ENCODE measurements at places on chromosomes 4 and X. TPM values are rescaled to one million over a fixed set of nuclear protein-coding genes. Genes with fewer than 3 reads are reported as not detected.

DNA sequence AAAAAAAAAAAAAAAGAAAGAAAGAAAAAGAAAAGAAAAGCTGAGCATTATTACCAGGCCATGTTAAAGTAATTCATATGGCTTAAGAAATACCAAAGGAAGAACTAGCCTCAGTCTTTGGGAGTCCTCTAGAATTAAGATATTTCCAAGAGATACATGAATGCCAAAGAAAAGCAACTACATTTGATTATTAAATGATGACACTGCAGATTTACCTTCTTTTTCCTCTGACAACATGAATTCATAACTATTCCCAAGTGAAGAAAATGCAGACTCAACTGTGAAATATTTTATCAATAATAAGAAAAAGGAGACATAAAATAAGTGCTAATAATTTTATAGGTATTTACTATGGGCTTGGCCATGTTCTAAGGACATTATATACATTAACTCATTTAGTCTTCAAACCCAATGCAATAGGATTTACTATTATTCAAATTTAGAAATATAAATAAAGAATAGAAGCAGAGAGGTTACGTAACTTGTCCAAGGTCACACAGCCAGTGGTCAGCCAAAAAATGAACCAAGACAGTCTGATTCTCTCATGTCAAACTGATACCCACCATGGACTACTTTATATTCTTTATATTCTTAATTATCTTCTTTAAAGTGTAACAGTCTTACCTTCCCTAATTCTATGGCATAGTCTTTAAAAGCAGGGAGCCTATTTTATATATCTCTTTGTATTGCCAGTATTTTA lies 6.9 kb downstream of the SH3D19 start:
- no peak for DNase-seq
- no peaks in the 10 kb centered on the region for H3K4me1 ChIP-seq
- H3K4me3 ChIP-seq, result no peak overlapping the region

DNA sequence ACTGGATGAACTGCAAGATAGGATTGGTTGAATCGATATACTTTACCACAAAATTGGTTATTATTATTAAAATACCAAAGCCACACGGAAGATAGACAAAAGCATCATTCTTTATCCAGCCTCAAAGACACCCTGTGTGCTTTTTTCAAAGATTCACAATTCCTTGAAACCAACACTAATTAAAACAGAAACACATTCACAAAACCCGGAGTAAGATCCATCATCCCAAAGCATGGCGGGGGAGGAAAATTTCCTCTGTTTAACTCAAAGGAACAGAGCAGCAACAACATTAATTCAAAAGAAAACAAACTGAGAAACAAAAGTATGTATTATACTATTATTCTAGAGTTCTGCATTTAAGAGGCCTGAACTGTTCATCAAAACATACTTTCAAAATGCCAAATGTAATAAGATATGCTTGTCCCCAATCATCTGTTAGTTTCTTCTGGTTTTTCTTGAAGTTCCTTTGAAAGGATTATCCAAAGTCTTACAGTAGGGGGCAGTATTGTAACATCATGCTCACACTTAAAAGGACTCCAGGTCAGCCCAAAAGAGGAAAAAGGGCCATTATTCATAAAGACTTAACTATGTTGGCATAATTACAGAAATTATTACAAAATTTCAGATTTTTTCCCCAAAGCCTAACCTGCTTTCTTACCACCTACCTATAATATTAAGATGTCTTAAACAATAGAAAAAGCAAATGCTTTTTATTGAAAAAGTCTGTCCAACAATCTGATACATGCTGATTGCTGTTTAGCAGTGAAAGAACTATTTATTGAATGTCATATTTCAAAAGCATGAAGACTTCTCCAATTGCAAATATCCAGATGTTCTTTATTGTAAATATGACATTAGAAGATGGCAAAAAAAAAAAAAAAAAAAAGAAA lies 168.7 kb downstream of the SCFD2 start:
- no peaks in the 10 kb centered on the region for H3K4me1 ChIP-seq
- H3K4me3 ChIP-seq, result no peak overlapping the region
- peak; percentile 14 for DNase-seq
- H3K27me3 ChIP-seq, result no peaks in the 10 kb centered on the region
- no peaks in the 10 kb centered on the region for H3K36me3 ChIP-seq
- H3K27ac ChIP-seq, result no peak overlapping the region

DNA sequence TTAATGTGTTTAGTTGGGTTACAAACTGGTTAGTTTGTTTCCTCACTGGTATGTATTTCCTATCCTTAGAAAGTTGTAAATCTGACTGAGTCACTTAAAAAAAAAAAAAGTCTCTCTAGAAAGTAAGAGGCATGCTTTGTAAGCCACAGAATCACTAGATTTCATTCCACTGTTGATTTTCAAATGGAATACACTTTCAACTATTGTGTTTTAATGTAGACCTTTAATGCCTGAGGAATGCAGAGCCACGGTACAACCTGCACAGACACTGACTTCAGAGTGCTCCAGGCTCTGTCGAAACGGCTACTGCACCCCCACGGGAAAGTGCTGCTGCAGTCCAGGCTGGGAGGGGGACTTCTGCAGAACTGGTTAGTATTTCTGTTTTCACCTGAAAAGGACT lies 88.6 kb downstream of the HHIP start:
- no peak for DNase-seq
- no peaks in the 10 kb centered on the region for H3K4me1 ChIP-seq
- no peak overlapping the region for H3K4me3 ChIP-seq
- no peaks in the 10 kb centered on the region for H3K36me3 ChIP-seq
- H3K27ac ChIP-seq, result no peak overlapping the region

DNA sequence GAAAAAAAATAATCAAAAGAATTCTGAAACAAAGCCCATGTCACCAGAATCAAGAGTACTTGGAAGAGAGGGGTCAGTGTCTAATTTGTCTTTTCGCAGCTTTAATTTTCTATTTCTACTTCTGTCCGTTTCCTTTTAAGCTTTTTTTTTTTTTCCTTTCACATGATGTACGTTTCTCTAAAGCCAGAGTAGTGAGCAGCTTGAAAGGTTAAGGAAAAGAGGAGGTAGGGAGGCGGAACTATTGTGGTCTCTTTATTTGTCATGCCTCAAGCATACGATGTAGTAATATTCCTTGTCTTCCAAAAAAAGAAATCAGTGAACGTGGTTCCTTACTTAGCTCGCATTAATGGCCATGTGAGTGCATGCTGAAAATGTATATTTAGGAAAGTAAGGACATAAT lies 311.5 kb downstream of the TENM3 start:
- H3K36me3 ChIP-seq, result no peaks in the 10 kb centered on the region
- no peak for DNase-seq
- H3K4me1 ChIP-seq, result no peaks in the 10 kb centered on the region
- no peaks in the 10 kb centered on the region for H3K27me3 ChIP-seq

DNA sequence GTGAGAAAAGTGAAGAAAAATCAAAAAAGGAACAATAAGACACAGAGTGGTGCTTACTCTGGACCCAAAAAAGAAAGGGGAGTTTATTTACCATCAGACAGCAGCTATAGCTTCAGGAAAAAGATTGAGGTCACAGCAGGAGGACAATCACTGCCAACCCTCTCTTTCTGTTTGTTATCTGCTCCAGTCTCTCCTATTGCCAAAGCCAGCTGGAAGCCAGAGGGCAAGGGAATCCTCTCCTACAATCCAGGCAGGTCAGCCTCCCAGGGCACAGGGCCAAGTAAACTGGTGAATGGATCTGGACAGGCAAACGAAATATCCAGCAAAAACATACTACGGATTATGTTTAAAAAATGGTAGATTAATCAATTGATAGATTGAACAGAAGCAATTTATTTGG lies 306.9 kb upstream of the SLIT2 start:
- H3K27ac ChIP-seq, result no peak overlapping the region
- no peaks in the 10 kb centered on the region for H3K4me1 ChIP-seq
- no peak for DNase-seq
- no peak overlapping the region for H3K4me3 ChIP-seq
- no peaks in the 10 kb centered on the region for H3K27me3 ChIP-seq
- no peaks in the 10 kb centered on the region for H3K36me3 ChIP-seq

DNA sequence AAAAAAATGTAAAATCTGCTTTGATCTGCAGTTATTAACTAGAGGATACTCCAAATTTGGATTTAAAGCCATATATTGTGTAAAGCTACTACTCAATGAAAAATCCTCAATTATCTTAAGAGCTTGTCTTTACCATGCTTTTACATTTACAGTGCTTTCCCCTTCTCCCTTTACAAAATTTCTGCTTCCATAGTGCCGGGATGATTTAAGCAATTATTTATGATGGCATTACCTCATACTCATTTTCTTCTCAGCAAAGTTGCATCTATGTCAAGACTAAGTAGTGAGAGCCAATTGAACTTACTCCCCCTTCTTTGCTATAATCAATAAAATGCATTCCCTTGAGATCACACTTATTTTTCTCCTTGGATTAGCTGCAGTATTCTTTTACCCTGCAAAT lies 505.4 kb upstream of the AGA start:
- DNase-seq, result no peak
- no peaks in the 10 kb centered on the region for H3K36me3 ChIP-seq
- H3K27ac ChIP-seq, result no peak overlapping the region
- no peaks in the 10 kb centered on the region for H3K27me3 ChIP-seq
- no peaks in the 10 kb centered on the region for H3K4me1 ChIP-seq

DNA sequence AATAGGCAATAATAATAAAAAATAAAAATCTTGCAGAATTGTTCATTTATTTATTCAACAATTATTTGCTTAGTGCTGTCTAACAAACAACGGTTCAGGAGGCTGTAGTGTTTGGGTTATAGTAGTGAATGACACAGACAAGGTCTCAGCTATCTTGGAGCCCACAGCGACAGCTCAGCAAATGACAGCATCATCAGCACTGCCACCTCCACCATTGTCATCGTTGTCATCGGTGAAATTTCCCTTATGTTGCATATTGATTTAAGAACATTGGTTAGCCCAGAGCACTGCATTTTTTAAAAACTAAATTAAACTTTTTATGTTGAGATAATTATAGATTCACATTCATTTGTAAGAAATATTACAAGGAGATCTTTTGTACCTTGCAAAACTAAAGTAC lies 79.9 kb downstream of the TRAPPC11 start:
- no peaks in the 10 kb centered on the region for H3K27me3 ChIP-seq
- no peak for DNase-seq
- no peaks in the 10 kb centered on the region for H3K4me1 ChIP-seq
- no peaks in the 10 kb centered on the region for H3K36me3 ChIP-seq
- H3K27ac ChIP-seq, result no peak overlapping the region

DNA sequence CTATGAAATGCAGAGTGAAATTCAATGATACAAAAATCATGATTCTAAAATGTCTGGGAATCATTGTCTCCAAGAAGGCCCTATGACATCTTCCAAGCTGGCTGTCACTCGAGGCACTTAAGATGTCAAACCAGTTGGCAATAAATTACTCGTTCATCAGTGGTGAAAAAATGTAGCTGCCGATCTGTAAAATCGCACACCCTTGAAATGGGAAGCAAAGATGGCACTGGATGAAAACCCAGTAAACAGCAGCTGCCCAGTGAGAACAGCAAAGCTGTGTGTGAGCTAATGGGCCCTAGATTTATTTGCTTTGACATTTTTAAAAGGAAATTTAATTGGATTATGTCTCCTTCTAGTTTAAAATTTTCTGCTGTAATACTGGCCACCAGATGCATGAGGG lies 181.9 kb upstream of the NDP start:
- no peaks in the 10 kb centered on the region for H3K36me3 ChIP-seq
- H3K4me1 ChIP-seq, result no peaks in the 10 kb centered on the region
- H3K4me3 ChIP-seq, result no peak overlapping the region
- H3K27ac ChIP-seq, result no peak overlapping the region
- DNase-seq, result no peak
- no peaks in the 10 kb centered on the region for H3K27me3 ChIP-seq

DNA sequence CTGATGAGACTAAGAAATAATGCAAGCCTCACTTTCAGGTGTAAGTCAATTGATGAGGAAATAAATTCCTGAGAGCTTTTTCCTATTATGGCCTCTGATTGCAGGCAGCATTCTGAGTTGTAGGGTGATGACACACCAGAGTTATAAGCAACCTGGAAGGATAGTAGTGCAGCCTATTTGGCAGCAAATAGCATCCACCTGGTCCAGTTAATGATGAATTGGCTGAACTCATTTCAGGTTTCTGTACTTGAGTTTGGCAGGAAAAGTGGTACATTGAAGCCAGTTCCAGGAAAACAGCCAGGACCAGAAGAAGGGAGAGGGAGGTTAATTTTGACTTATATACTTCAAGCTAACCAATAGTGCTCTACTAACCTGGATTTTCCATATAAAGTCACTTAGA lies 316.8 kb downstream of the NAF1 start:
- no peaks in the 10 kb centered on the region for H3K4me1 ChIP-seq
- H3K36me3 ChIP-seq, result no peaks in the 10 kb centered on the region
- no peak overlapping the region for H3K27ac ChIP-seq
- no peak for DNase-seq
- H3K4me3 ChIP-seq, result no peak overlapping the region

GRCh38 chr4:98555798-98556445 lies 102.5 kb downstream of the TSPAN5 start:
- H3K4me1 ChIP-seq, result no peaks in the 10 kb centered on the region
- DNase-seq, result no peak
- no peak overlapping the region for H3K4me3 ChIP-seq

GRCh38 chrX:68675571-68675970 lies 28.1 kb downstream of the STARD8 start:
- DNase-seq, result no peak
- H3K4me1 ChIP-seq, result no peaks in the 10 kb centered on the region
- H3K27ac ChIP-seq, result no peak overlapping the region
- H3K4me3 ChIP-seq, result no peak overlapping the region
- H3K36me3 ChIP-seq, result no peaks in the 10 kb centered on the region
- no peaks in the 10 kb centered on the region for H3K27me3 ChIP-seq

DNA sequence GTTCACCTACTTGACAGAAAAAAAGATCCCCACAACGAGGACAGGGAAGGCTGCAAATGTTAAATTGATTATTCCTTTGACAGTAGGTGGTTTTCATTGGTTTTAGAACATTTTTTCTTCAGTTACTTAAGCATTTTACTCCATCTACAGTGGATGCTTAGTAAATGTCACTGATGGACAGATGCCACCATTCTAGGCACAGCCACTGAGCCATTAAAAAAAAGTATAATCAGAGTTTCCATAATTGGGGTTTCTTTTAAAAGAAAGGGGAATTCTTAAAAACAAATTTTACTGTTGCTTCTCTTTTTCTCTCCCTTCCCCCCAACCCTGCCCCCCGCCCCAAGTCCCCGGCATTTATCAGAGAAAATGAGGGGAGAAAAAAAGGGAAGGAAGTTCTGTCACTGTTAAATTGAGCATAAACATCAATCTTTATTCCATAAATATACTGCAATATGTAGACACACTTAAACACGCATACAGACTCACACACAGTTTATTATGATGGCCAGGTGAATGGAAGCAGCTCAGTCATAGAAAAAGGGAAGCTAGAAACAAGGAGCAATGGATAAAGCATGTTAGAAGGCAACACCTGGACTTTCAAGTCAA lies 79.7 kb upstream of the PRPS2 start:
- no peaks in the 10 kb centered on the region for H3K36me3 ChIP-seq
- no peak overlapping the region for H3K4me3 ChIP-seq
- DNase-seq, result no peak
- H3K4me1 ChIP-seq, result no peaks in the 10 kb centered on the region
- no peaks in the 10 kb centered on the region for H3K27me3 ChIP-seq

MTCP1 gene
- total RNA-seq, result 18.1 TPM

FREM3 gene
- not detected for total RNA-seq

TMEM150C gene
- not detected for total RNA-seq

XAGE2 gene
- not detected for total RNA-seq

IGSF1 gene
- not detected for total RNA-seq

MAGEA10 gene
- total RNA-seq, result not detected

STK32B gene
- not detected for total RNA-seq
